RWPE2 (cell line): ENCODE measurements at places on chromosomes 2 and 18.

DNA sequence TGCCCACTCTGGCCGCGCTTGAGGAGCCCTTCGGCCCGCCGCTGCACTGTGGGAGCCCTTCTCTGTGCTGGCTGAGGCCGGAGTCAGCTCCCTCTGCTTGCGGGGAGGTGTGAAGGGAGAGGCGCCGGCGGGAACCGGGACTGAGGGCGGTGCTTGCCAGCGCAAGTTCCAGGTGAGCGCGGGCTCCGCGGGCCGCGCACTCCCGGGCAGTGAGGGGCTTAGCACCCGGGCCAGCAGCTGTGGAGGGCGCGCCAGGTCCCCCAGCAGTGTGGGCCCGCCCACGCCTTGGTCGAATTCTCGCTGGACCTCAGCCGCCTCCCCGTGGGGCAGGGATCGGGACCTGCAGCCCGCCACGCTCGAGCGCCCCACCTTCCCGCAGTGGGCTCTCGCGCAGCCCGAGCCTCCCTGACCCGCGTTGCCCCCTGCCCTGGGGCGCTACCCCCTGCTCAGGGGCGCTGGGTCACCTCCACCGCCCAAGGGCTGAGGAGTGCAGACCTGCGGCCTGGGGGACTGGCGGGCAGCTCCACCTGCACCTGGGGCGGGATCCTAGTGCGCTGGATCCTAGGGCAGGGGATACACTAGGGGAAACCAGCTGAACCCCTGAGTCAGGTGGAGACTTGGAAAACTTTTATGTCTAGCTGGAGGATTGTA lies 97.3 kb downstream of the CD8B2 start:
- peaks cover 22% of the 10 kb centered on the region for H3K27me3 ChIP-seq
- H3K36me3 ChIP-seq: no peaks in the 10 kb centered on the region

GRCh38 chr18:73254564-73254963 lies 386.8 kb upstream of the NETO1 start:
- H3K4me3 ChIP-seq: no peak overlapping the region
- no peaks in the 10 kb centered on the region for H3K27me3 ChIP-seq
- no peaks in the 10 kb centered on the region for H3K4me1 ChIP-seq
- no peak overlapping the region for H3K27ac ChIP-seq
- H3K36me3 ChIP-seq: no peaks in the 10 kb centered on the region
- no peak for DNase-seq

DNA sequence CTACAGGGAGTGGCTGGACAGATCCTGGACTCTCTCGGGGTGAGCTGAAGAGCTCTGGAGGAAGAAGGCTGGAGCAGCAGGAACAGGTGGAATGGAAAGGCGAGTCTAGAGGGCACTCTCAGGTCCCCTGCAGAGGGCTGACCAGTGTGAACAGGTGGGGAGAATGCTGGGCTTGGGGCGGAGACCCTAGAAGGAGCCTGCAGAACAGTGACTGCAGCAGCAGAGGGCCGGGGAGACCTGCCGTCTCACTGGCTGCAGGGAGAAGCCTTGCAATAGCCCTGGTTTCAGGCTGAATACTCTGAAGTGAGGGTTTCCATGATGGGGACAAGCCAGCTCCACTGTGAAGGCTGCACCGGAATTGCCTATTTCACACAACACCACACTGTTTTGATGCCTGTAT lies 626.7 kb upstream of the SALL3 start:
- H3K4me1 ChIP-seq: no peaks in the 10 kb centered on the region
- no peaks in the 10 kb centered on the region for H3K27me3 ChIP-seq
- H3K4me3 ChIP-seq: no peak overlapping the region
- no peak overlapping the region for H3K27ac ChIP-seq
- H3K36me3 ChIP-seq: no peaks in the 10 kb centered on the region

GRCh38 chr2:191740759-191741158 lies 62.8 kb downstream of the NABP1 start:
- no peak for DNase-seq
- no peaks in the 10 kb centered on the region for H3K4me1 ChIP-seq
- H3K27me3 ChIP-seq: no peaks in the 10 kb centered on the region
- no peak overlapping the region for H3K4me3 ChIP-seq

GRCh38 chr2:231357048-231357447 lies 38.5 kb upstream of the B3GNT7 start:
- no peak overlapping the region for H3K4me3 ChIP-seq
- H3K27me3 ChIP-seq: no peaks in the 10 kb centered on the region
- DNase-seq: peak; percentile 51
